ENCODE measurements at places on chromosomes 1 and 21.
A peak's percentile ranks its signal among the peaks of the same experiment; 100 is the strongest.

GRCh38 chr1:204733289-204733688 is 47.8 kb upstream of the LRRN2 start:
- DNase-seq, result no peak

GRCh38 chr1:201739492-201740085 is 89.4 kb upstream of the IPO9 start:
- peak; percentile 71 for DNase-seq

DNA sequence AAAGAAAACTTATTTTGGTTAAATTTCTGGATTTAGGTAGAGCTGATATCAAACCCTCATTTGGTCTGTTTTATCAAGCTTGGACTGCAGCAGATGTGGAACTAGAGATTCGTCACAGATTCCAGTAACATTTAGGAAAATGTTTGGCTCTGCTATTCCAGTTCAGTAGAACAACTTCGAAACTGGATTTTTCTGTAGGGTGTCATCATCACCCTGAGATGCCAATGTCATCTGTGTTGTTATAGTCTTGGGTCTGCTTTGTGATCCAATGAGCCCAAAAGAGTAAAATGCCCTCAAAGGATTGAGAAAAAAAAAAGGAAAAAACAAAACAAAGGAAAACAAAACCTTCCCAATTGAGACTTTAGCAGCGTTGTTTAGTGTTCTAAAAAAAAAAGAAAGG is 55.4 kb downstream of the LAMC2 start:
- no peak for DNase-seq

- DNase-seq, result no peak
Observed at GRCh38 chr1:3038571-3039181, 17.4 kb downstream of the ACTRT2 start.

- DNase-seq, result peak; percentile 68
Observed at GRCh38 chr1:178055779-178056471, 38.0 kb upstream of the RASAL2 start.

GRCh38 chr1:26858160-26858559 is 4.8 kb upstream of the SFN start:
- no peak for DNase-seq

DNA sequence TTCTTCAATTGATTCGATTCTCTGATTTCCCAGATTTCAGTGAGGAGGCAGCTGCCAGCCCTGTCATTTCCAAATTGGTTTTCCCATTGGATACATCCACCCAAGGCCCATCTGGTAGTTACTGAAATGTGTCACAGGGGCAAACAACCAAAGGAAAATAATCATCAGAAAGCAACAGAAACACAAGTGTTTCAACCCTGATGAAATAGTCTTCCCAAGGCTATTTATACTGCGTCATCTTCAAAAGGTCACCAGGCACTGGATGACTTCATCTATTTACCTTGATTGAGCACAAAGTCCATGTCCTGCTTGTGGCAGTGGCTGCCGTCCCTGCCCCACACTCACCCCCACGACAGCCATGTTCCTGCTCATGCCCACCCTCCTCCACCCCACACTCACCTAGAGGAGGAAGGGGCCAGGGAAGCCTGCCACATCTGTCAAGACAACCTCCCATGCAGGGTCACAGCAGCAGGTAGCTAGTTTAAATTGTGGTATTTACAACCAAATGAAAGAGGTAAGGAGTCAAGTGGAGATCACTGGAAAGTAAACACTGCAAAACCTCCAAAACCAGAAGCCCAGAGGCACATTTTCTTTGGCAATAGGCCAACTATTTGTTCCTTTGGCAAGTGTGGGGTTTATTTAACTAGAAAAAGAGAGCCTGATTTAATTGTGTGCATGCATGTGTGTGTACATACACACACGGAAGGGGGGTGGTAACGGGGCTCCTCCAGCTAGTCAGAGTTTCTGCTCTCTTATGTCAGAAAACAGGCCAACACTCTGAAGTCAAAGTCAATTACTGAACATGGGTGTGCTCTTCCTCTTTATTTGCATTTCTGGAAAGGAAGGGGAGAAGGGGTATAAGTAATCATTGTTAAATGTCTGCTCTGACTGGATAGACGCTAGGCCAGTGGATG is 49.5 kb upstream of the RAB4A start:
- peak; percentile 93 for DNase-seq

- DNase-seq, result no peak
Observed at GRCh38 chr1:234778221-234779159, 168.5 kb upstream of the IRF2BP2 start.

DNA sequence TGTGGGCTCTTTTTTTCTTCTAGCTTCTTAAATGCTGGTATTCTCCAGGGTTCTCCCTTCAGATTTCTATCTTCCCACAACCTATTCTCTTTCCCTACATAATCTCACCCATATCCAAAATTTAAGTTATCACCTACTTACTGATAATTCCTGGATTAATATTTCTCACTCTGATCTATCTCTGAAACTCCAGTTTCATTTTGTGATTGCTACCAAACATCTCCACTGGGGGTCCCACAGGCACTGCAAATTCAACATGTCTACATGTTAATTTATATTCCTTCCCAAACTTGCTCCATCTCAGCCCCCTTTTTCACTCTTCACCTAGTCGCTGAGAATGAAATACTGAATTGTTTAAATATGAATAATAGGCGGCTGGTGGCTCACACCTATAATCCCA is 9.9 kb upstream of the C1orf141 start:
- DNase-seq, result peak; percentile 39

GRCh38 chr1:41537788-41538351 is 53.4 kb upstream of the EDN2 start:
- DNase-seq, result peak; percentile 91

GRCh38 chr1:41378999-41379737 is 17.9 kb downstream of the FOXO6 start:
- no peak for DNase-seq

GRCh38 chr1:31517301-31517700 is 59.0 kb upstream of the TINAGL1 start:
- DNase-seq, result no peak

DNA sequence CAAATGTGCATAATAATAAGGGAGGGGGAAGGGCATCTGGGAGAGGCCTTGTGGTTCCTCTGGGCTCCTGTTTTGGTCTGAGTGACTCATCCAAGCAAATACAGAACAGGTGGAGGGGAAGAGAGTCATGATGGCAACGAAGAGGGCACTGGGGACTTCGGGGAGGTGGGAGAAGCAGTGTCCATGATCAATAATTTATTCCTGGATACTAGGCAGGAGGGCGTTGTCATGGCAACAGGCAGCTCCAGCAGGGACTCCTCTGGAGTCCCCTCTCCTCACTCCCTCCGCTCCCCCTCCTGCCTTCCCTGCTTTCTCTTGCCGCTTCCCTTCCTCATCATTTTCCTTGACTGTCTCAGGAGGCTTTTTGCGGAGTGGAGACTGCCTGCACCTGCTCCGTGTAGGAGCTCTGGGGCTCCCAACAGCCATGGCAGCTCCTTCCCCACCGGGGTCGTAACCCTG is 12.3 kb upstream of the NFASC start:
- DNase-seq, result no peak

GRCh38 chr1:100516857-100517256 is 21.1 kb upstream of the GPR88 start:
- no peak for DNase-seq

DNA sequence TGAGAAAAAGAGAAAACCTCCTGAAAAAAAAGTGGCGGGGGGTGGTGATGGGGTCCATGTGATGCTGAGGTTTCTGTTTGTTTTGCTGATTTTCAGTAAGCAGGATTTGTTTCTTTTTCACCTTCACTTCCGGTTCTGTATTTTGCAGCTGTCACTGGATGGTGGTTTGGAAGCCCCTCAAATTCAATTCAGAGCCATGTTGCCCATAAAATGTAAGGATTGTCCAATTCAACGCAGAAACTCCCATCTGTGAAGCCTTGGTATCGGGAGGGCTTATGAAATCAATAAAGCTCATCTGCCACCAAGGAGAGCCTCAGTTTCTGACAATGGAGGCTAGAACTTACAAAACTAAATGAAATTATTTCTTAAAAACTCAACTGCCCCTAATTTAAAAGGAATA is 12.1 kb downstream of the CAPN8 start:
- no peak for DNase-seq

DNA sequence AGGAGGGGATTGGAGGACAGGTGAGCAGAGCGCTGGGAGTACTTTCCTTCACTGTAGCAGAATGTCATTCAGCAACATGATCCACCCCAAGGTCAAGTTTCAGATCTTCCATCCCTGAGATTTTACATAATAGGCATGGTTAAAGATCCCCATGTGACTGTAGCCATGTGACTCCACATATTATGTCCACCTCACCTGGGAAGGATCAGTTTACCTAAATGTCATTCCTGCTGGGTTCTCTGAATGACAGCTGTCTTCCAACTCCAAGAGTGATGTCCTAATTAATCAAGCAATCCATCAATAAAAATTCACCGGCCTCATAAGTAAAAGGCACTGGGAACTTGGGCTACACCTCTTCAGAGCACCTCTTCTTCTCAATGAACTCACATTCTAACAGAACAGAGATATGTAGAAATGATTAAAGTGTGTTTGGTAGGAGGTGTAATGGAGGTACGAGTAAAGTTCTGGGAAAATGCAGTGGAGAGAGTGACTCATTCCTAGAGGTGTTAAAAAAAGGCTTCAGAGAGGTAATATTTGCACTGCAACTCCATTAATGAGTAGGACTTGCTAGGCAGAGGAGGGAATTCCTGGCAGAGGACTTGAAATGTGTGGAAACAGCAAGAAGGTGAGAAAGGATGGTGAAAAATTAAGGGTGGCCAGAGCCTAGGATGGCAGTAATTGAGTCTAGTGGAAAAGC is 22.2 kb upstream of the MAPKAPK2 start:
- DNase-seq, result no peak

- no peak for DNase-seq
Observed at GRCh38 chr1:179318491-179318890, 24.9 kb downstream of the SOAT1 start.

DNA sequence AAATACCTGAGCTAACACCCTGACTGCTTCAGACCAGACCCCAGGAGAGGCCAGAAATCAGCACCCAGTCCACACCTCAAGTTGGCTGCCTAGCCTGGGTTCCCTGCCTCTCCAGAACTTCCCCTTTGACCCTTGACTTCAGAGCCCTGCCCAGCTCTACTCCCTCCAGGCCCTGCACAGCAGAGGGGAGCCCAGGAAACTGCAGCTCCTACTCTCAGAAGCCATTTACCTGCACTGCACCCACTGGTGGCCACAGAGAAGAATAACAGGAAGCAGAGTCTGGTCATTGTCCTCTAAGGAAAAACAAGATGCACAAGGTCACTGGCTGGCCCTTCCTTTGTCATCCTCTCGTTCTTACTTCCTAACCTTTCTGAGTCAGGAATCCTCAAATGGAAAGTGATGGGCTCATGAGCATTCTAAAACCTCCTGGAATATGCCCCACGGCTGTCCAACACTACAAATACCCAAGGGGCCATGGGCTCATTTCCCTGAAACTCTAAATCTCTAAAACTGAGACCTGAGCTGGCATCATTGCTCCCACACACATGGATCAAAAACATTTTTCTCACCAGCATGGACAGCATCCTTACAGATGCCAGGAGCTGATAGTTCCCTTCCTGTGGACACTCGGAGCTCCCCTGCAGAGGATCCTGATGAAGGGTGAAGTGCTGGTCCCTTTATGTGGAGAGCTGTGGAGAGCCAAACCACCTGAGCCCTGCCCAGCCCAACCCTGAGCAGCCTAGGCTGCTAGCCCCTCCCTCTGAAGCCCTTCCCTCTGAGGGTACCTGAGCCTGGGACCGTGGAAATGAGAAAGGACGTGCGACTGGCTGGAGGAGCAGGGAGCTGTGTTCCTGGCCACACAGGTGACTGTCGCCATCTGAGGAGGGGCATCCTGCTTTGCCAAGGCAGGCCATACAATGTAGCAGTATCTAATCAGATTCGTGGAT is at the start of gene ITLN2:
Gene ITLN2 (minus strand): TSS at position 652 of the 947 bp plus-strand sequence. CDS start 68 bp downstream, at position 584.
- DNase-seq, result peak; percentile 58

GRCh38 chr1:93111561-93111960 is 32.5 kb downstream of the MTF2 start:
- no peak for DNase-seq

DNA sequence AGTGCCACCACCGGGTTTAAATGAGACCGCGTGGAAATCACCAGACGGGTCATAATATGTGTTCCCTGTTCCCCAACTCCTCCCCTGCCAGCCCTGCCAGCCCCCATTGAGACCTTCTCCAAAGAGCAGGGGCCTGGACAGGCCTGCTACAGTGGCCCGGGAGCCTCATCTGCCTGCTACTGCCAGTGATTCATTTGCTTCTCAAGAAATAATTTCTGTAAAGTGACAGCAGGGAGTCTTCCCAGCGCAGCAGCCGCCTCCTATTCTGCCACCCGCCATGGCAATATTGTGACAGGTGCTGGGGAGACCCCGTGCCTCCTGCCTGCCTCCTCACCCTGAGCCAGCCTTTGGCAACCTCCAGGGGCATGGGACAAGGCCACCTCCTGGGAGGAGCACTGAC is 8.9 kb downstream of the IFFO2 start:
- no peak for DNase-seq

- DNase-seq, result peak; percentile 44
Observed at GRCh38 chr1:174742805-174743653, 256.7 kb upstream of the CACYBP start.

DNA sequence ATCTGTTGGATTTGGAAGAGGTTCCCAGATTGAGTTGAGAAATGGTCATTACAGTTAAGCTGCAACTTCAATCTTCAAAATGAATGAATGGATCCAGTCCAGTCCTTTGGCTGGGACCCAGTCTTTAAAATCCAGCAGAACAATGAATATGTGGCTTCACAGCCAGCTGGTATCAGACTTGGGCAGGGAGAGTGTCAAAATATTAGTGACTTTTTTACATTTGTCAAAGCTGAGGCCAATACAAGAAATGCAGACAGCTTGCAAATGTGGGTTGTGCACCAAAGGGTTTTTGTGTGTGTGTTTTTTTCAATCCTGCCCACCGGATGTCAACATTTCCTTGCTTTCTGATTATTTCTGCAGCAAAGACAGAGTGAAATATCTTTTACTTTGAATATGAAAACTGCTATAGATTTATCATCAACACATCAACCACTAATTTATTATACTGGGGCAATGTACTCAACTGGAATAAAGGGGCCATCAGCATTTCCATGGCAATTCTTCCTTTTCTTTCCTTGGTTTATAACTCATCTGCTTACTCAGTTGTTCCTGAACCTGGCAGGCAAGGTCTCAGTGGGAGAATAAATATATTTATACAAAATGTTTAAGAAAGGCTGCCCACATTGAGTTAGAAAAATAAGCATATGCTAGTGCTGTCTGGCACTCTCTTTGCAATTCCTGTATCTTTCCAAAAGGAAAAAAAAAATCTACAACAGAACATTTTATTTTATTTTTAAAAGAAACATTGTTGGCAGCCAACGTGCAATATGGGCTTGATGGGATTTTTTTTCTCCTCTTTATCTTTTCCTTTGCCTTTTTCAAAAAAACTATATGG is 491.6 kb upstream of the C1orf87 start:
- peak; percentile 16 for DNase-seq

All from choroid plexus epithelial cell (primary cell).